ENCODE measurements at places on chromosomes 4 and X. TPM values are rescaled to one million over a fixed set of nuclear protein-coding genes. Genes with fewer than 3 reads are reported as not detected.

DNA sequence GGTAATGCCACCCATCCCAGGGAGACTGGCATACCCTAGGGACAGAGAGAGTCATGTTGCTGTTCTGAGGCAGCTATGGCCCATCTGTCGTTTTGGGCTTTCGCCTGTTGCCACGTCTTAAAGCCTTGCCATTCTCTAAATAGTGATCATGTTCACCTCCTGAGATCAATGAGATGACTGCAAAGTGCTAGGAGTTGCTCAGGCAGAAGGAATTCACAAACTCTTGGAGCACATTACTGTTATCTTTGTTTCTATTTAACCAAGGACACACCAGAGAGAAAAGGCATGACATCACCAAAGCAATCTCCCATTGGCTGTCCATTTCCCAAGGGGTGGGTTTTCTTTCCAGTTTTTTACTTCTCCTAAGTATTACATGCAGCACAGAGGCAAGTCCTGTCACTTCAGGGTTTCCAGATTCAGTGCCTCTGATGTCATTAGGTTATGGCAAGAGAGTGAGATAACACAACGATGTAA lies 37.1 kb upstream of the SETD7 start:
- no peak for DNase-seq

Gene REPS2
- total RNA-seq, result 0.74 TPM

Gene TMSB15A
- not detected for total RNA-seq

DNA sequence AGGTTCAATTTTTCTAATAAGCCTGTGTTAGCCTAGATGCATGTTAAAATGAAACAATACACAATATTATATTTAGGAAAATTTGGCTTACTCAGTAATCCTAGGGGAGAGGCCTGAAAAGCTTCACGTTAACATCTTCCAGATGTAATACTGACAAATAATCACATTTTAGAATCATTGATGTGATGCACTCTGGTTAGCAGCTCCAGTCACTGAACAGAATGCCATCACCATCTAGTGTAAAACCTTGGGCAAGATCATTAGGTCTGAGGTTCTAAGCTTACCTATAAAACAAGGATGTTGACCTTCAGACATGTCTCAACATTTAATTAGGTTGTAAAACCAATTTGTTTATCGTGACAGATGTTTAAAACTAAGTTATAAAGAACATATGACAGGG lies 1704.8 kb downstream of the STIM2 start:
- DNase-seq, result no peak

DNA sequence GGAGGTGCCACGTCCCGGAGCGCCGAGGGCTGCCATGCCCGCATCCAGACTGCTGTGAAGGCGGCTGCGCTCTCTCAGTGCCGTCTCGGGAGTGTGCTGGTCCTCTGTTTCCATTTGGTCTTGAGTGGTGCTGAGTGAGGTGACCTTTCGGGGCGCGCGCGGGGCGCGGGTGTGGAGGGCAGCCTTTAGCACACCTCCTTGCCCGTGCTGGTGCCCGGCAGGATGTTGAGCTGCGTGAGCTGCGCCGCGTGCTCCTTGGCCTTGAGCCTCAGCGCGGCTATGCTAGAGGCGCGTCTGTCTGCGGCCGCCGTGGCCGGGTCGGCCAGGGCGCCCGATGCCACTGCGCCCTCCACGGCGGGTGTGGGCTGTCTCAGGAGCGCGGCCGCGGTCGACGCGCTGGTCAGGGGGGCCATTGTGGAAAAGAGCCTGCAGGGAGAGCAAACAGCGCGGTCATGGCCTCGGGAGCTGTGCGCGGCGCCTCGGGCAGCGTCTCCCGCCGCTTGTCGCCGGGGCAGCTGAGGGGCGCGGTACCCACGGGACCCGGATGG lies 11.2 kb downstream of the ARX start:
- DNase-seq, result no peak

DNA sequence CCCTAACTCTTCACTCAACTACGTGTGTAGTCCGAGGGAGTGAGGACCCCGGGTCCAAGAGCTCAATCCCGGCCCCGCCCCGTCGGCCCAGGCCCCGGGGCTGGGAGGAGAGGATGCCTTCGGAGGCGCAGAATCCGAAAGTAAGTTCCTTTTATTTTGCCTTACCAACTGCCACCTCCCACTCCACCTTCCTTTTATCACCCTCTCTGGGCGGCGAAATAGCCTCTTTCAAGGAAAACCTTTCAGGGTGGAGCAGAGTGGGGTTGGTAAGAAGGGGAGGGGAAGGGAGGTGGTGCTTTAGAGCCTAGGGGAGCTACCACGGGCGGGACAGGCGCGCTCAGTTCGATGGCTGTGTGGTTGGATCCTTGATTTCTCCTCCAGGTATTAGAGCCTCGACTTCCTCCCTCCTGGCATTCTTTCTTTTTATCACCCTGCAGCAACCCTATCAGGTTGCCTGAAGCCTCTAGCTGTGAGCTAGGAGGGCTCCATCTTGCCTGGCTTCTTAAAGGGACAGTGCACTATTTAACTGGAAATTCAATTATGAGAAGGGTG lies 191.2 kb downstream of the RRAGB start:
- DNase-seq, result no peak

Gene ARX
- total RNA-seq, result not detected

Gene NAA11
- not detected for total RNA-seq

GRCh38 chrX:105458846-105459245 lies 238.4 kb upstream of the TEX13A start:
- DNase-seq, result no peak

- DNase-seq, result no peak
Measured at GRCh38 chr4:951594-952468, 19.6 kb downstream of the TMEM175 start.

GRCh38 chr4:114754616-114755015 lies 156.0 kb downstream of the UGT8 start:
- no peak for DNase-seq

DNA sequence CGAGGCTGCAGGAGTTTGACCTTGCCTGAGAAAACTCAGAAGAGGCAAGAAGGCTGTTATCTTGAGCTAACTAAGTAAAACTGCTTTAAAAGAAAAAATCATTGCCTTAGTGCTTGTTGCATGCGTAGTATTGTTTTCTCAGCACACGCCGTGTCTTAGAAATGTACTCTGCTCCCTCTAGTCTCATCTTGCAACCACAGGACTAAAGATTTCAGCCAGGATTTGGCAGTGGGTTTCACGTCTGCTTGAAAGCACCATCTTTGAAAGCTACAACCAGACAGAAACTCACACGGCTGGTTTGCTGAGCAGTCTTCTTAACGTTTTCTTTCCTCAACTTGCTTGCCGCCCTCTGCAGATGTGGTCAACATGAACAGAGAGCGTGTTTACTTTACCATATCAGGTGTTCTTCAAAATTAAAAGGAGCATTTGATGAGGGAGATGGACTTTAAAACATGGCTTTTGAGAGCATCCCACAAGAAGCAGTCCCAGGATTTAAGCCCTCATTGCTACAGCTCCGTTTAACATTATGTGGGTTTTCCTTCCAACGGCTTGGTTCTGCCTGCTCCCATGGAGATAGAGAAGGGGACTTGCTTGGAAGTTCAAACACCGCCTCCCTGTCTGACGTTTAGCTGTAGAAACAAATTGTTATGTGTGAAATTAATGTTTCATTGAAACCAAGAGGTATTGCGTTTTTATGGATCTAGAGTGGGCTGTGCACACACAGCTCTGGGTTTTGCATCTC lies 3.4 kb downstream of the SORCS2 start:
- no peak for DNase-seq

Gene SLITRK2
- not detected for total RNA-seq

GRCh38 chrX:4181782-4182407 lies 468.4 kb upstream of the PRKX start:
- no peak for DNase-seq

- no peak for DNase-seq
Measured at GRCh38 chr4:30912098-30912714, 192.0 kb downstream of the PCDH7 start.

Gene FAM114A1
- total RNA-seq, result not detected

Gene C4orf36
- total RNA-seq, result not detected

GRCh38 chrX:29172880-29173279 lies 585.6 kb downstream of the IL1RAPL1 start:
- DNase-seq, result no peak

DNA sequence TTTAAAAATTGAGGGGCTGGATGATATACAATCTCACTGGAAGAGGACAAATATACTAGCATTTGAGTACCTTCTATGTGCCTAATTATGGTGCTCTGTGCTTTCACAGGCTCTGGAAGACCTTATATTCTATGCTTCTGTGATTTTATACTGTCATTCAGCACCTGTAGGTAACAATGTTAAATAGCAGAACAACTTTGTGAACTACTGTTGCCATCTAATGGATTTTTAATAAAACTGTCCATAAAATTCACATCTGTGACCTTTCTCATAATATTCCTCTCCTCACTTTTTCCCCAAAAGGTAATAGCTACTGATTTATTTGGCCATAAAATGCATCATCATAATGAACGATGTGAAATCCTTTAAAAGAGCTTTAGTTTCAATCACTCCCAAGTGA lies 21.9 kb downstream of the POU3F4 start:
- no peak for DNase-seq

- no peak for DNase-seq
Measured at GRCh38 chr4:54308110-54308509, 79.0 kb downstream of the PDGFRA start.

- DNase-seq, result no peak
Measured at GRCh38 chrX:96776966-96777365, 92.3 kb downstream of the DIAPH2 start.

Gene CSN1S1
- total RNA-seq, result not detected

GRCh38 chr4:8863686-8864682 lies 7.7 kb downstream of the HMX1 start:
- DNase-seq, result no peak

Gene CNKSR2
- 14.7 TPM for total RNA-seq

- DNase-seq, result no peak
Measured at GRCh38 chr4:32025851-32026459, 1305.8 kb downstream of the PCDH7 start.

Gene BRS3
- total RNA-seq, result not detected

DNA sequence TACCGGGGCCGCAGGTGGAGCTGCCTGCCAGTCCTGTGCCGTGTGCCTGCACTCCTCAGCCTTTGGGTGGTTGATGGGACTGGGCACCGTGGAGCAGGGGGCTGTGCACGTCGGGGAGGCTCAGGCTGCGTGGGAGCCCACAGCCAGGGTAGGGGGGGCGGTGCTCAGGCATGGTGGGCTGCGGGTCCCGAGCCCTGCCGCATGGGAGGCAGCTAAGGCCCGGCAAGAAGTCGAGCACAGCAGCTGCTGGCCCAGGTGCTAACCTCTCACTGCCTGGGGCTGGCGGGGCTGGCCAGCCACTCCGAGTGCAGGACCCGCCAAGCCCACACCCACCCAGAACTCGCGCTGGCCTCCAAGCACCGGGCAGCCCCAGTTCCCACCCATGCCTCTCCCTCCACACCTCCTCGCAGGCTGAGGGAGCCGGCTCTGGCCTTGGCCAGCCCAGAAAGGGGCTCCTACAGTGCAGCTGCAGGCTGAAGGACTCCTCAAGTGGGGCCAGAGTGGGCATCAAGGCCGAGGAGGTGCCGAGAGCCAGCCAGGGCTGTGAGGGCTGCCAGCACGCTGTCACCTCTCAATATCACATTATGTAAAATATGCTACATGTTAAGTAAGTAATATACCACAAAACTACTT lies 104.1 kb downstream of the COX7B2 start:
- DNase-seq, result no peak
